Natural killer cell treated with Interleukin-12 subunit alpha and Interleukin-12 subunit beta and Interleukin-15 and Interleukin-18, amount 100 ng/mL, for 72 hours (primary cell): ENCODE measurements at places on chromosomes 16 and 17. TPM values are rescaled to one million over a fixed set of nuclear protein-coding genes. Genes with fewer than 3 reads are reported as not detected.

DNA sequence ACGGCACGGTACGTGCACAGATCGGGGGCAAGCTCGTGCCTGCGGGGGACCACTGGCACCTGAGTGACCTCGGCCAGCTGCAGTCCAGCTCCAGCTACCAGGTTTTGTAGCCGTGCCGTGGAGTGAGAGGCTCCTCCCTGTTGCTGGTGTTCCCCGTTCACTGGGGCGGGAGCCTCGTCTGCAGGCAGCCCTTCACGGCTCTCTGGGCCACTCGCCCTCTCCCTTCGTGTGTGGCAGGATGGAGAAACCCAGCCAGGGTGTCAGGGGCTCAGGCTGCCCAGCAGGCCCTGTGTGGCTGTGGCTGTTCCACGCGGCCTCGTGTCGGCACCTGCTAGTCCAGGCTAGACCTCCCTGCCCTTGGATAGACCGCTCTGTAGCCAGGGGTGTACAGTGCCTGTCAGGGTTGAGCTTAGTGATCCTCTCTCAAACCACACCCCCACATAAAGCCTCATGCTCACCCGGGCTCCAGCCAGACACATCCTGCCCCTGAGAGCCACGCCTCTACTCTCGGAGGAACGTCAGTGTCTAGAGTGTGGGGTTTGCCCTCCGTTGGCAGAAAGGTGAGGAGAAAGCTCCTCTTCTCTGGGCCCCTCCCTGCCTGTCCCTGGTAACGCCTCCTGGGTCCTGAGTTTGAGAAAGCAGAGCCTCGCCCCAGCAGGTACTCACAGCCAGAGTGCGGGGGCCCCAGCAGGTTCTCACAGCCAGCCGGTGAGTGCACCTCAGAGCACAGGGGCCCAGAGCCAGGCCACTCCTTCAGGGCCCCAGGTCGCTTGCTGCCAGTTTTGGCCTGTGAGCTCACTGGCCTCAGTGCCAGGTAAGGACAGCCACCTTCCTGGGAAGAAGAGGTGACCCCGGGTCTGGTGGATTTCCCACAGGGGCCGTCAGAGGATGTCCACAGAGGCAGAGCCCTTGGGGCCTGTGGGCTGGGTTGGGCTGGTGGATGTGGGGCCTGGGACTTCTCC is 27.7 kb downstream of the NME3 start:
- H3K36me3 ChIP-seq, result no peaks in the 10 kb centered on the region
- no peak overlapping the region for H3K4me3 ChIP-seq
- no peaks in the 10 kb centered on the region for H3K27me3 ChIP-seq
- no peak overlapping the region for H3K27ac ChIP-seq

DNA sequence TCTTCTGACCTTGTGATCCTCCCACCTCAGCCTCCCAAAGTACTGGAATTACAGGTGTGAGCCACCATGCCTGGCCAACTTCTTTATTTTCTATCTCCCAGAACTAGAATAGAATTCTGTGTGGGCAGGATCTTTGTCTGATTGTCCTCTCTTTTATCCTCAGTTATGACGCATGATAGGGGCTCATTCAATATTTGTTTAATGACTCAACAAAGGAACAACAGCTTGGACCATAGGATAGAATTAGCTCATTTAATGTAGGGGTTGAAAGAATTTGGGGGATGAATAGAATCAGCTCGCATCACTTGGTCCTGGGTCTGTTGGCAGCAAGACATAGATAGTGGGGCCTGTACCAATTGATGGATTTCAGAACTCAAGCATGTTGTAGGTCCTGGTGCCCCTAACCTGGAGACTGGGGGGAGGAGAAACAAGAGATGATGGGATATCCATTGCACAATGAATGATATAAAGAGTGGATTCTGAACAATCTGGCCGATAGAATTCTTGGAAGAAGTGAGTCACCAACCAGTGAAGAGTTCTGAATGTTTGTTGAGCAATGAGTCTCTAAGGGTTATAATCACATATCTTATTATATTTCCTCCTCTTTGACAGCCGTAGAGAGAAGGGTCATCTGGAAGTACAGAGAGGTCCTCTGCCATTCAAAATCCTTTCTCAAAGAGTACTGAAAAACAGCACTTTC is 250.2 kb downstream of the HS3ST4 start:
- H3K4me1 ChIP-seq, result no peaks in the 10 kb centered on the region
- H3K36me3 ChIP-seq, result no peaks in the 10 kb centered on the region
- H3K4me3 ChIP-seq, result no peak overlapping the region
- DNase-seq, result no peak
- H3K27ac ChIP-seq, result no peak overlapping the region

GRCh38 chr17:70629902-70630301 is 460.6 kb downstream of the KCNJ2 start:
- no peaks in the 10 kb centered on the region for H3K36me3 ChIP-seq
- no peaks in the 10 kb centered on the region for H3K4me1 ChIP-seq
- no peak overlapping the region for H3K27ac ChIP-seq
- H3K27me3 ChIP-seq, result no peaks in the 10 kb centered on the region

GRCh38 chr17:80443498-80443897 is 28.5 kb downstream of the ENDOV start:
- H3K4me3 ChIP-seq, result no peak overlapping the region
- H3K27me3 ChIP-seq, result no peaks in the 10 kb centered on the region
- no peak for DNase-seq
- no peaks in the 10 kb centered on the region for H3K36me3 ChIP-seq

DGKE gene
- 21.3 TPM for total RNA-seq
